Stimulated activated CD8-positive, alpha-beta memory T cell treated with anti-CD3 and anti-CD28 coated beads, Interleukin-7, amount 100 ng/mL, for 24 hours (primary cell): ENCODE measurements at places on chromosomes 7 and 10.

GRCh38 chr10:71326464-71326881 is 7.4 kb downstream of the SLC29A3 start:
- DNase-seq = no peak

DNA sequence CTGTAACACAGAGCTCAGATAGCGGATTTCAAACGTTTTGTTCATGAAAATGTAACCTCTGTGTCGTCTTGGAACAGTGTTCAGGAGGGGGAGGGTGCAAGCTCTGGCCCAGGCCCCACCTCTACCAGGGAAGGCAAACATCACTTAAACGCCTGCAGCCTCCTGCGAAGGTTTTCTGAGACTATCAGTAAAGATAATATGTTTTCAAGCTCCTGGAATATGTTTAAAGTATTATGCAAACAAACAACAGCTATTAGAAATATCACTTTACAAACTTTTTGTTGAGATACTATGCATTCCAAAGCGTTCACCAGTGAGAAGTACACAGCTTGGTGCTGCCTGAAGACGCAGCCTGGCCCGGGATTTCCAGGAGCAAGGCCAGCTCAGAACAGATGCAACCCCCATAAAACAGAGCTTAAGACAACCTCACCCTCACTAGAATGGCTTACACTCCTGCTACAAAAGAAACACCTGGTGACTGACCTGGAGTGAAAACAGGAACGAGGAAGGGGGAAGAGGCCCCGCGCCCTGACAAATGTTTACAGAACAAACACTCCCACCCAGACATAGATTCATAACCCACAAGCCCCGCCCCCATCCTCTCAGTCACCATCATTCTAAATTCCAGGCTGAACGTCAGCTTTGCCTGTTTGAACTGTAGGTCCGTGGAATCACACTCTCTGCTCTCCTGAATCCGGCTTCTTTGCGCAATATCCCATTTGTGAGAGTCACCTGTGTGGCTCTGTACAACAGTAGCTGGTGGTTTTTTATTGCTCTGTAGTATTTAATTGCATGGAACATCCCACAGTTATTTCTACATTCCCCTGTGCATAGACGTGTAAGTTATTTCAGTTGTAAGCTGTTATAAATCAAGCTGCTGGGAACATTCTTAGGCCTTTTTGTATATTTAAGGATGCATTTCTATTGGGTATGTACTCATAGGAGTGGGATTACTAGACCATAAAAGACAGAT is 155.0 kb downstream of the PTPRN2 start:
- DNase-seq = no peak

DNA sequence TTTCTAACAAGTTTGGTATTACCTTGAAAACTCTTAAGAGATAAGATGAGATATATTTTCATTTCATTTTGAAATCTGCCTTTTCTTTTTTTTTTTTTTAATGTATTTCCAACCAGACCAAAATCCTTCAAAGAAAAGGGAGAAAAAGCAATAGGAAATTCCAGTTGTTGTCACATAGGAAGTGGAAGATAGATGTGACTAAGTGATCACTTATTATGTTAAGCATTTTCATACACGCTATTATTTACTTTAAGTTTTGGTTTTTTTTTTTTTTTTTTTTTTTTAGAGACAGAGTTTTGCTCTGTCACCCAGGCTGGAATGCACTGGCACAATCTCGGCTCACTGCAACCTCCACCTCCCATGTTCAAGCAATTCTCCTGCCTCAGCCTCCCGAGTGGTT is 197.2 kb upstream of the FRMD4A start:
- DNase-seq = no peak

GRCh38 chr10:26384600-26384999 is 53.5 kb upstream of the APBB1IP start:
- DNase-seq = no peak

GRCh38 chr10:75165684-75166622 is 44.6 kb upstream of the VDAC2 start:
- DNase-seq = no peak

DNA sequence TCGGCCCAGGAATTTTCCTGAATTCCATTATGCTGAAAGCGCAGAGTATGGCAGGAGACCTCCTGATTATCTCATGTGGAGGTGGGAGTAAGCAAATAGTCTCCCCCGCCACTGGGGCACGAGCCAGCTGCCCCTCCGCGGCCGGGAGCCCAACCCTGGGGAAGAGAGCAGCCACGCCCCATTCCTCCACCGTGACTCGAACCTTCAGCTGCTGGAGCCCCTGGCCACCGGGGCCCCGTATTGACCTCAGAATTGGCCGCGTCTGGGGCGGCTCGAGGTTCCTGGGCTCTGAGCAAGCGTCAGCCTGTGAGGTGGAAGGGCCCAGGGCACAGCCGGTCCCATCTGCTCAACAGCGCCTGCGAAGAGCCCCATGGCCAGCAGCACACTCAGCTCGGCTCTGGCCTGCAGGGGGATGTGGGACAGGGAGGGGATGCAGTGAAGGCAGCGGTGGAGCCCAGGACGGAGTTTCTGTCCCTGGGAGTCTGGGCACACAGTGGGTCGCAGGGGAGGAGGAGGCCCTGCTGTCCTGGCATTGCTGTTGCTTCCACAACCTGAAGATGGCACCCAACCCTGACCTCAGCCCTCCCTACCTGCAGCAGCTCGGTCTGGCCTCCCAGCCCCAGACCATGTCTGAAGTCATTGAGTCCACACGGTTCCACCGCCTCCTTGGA is 97.8 kb downstream of the CHST15 start:
- no peak for DNase-seq

DNA sequence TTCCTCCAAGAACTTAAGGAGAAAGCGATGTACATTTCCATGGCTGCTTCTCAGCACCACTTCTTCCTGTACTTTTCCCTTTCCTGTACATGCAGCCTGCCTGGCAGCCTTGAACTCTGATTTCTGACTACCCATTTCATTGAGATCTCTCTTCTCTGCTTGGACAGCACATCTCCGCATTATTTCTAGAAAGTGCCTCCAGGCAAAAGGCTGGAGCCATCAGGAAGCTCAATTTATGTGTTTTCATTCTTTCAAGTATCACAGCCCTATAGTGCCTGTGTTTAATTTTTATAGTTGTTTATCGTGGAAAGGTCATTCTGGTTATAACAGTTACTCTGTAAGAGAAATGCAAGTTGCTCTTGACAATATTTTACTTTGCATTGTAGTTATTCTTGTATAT is 688.0 kb upstream of the ANKRD30A start:
- no peak for DNase-seq

- DNase-seq = no peak
Measured at GRCh38 chr10:62511656-62512055, 137.5 kb downstream of the ZNF365 start.

- DNase-seq = no peak
Measured at GRCh38 chr7:25858525-25859411, 293.2 kb upstream of the NFE2L3 start.

DNA sequence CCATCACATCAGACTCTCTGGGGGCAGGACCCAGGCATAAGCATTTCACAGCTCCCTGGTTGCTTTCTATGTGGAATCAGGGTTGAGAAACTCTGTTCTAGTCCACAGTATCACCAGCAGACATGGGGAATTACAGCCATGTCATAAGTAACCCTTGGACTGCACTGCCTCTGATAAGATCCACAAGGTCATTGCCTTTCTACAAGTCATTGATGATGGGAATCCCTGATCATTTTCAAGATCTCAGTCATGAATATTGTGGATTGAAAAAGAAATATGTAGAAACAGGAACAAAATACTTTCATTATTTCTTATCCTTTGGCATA is 304.1 kb downstream of the KLF6 start:
- DNase-seq = no peak

GRCh38 chr10:49540056-49540797 is 1.3 kb upstream of the ERCC6 start:
- no peak for DNase-seq

GRCh38 chr10:52472406-52473146 is 158.5 kb downstream of the DKK1 start:
- no peak for DNase-seq

DNA sequence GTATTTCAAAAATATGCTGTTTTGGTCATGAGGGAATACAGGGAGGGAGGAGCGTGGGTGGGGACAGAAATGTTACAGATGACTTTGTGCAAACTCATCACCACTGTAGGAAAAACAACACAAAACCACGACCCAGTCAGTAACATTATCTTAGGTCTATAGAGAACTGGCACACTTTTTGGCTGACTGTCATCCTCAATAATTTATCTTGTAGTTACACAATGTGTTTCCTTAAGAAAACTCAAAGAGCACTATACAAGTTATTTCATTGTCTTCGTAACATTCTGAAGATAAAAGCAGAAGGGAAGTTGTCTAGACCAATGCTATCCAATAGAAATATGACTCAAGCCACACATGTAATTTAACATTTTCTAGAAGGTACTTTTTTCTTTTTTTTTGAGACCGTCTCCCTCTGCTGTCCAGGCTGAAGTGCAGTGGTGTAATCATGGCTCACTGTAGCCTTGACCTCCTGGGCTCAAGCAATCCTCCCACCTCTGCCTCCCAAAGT is 16.9 kb upstream of the CDK14 start:
- no peak for DNase-seq
